Fibroblast of upper back skin (primary cell): ENCODE measurements at places on chromosomes 4 and X.
A peak's percentile ranks its signal among the peaks of the same experiment; 100 is the strongest.

GRCh38 chrX:123561439-123562215 lies 171.2 kb downstream of the THOC2 start:
- DNase-seq = no peak

DNA sequence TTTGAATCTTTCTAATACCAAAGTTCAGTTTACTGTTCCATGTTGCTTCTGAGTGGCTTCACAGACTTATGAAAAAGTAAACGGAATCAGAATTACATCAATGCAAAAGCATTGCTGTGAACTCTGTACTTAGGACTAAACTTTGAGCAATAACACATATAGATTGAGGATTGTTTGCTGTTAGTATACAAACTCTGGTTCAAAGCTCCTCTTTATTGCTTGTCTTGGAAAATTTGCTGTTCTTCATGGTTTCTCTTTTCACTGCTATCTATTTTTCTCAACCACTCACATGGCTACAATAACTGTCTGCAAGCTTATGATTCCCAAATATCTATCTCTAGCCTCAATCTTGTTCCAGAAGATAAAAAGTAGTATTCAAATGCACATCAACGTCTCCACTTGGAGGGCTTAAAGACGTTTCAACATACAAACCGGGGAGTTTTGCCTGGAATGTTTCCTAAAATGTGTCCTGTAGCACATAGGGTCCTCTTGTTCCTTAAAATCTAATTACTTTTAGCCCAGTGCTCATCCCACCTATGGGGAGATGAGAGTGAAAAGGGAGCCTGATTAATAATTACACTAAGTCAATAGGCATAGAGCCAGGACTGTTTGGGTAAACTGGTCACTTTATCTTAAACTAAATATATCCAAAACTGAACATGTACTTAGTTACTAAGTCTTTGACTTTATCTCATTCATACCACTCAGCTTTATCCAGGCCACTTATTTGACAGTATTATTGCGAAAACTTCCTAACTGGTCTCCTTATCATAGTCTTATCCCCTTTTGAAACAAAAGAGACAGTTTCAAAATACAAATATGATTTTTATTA lies 3.6 kb upstream of the AFP start:
- DNase-seq = no peak

DNA sequence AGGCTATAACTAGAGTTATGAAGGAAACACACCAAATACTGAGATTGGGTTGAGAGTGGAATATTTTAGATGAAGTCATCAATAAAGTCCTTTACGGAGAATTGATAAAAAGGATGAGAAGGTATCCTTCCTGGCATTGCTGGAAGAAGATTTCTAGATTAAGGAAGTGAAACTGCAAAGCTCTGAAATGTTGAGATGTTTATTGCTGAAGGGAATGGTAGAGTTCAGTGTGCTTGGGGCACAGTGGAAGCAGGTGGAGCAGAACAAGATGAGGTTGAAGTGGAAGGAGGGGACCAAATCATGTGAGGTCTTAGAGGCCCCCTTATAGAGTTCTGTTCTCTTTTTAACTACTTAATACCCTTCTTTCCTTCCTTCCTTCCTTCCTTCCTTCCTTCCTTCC lies 848.5 kb downstream of the RAB28 start:
- DNase-seq = no peak

DNA sequence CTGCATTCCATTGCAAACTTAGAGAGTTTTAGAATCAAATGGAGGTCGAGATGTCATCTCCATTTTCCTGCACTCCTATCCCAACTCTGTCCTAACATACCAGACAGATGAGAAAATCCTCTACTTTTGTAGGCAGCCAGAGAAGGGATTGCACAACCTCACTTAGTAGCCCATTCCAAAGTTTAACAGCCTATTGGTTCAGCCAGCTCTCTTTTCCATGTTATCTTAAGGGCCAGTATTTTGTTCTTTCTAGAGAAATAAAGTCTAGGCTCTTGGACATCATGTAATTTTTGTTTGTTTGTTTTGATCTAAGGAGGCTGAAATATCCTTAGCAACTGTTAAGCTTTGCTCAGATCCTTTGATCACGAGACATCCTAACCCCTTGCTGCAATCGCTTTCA lies 173.0 kb downstream of the COX18 start:
- DNase-seq = peak; percentile 89

GRCh38 chrX:46168254-46168653 lies 377.0 kb downstream of the ZNF674 start:
- no peak for DNase-seq

DNA sequence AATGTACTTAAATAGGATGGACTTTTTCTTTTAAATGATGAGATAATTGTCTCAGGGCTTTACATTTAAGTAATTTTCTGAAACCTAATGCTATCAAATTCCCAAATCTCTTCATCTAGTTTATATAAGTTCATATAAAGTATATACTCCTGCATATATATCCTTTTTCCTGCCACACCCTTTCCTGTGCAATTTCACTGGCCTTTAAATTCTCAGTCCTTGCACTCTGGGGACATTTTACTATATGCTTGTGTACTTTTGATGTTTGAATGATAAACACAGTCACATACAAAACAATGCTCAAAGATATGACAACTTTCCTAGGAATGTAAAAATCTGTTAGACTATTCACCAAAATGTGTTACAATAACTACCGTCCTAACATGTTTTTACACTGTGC lies 60.1 kb downstream of the NDST4 start:
- no peak for DNase-seq

DNA sequence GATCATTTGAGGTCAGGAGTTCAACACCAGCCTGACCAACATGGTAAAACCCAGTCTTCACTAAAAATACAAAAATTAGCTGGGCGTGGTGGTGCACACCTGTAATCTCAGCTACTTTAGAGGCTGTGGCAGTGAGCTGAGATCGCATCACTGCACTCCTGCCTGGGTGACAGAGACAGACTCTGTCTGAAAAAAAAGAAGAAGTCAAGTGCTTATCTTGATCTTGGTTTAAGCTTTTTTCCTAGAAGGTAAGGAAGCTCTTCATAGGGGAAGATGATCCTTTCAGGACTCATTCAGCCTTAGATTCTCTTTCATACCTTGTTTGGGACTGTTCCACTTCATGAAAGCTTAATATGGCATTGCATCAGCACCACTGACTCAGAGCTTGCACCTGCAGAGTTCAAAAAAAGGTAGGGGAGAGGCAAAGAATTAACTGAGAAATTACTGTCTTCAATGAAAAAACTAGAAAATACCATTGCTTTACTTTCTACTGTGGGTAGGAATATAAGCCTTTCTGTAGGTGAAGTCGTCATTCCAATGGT lies 70.8 kb upstream of the EPGN start:
- DNase-seq = no peak

DNA sequence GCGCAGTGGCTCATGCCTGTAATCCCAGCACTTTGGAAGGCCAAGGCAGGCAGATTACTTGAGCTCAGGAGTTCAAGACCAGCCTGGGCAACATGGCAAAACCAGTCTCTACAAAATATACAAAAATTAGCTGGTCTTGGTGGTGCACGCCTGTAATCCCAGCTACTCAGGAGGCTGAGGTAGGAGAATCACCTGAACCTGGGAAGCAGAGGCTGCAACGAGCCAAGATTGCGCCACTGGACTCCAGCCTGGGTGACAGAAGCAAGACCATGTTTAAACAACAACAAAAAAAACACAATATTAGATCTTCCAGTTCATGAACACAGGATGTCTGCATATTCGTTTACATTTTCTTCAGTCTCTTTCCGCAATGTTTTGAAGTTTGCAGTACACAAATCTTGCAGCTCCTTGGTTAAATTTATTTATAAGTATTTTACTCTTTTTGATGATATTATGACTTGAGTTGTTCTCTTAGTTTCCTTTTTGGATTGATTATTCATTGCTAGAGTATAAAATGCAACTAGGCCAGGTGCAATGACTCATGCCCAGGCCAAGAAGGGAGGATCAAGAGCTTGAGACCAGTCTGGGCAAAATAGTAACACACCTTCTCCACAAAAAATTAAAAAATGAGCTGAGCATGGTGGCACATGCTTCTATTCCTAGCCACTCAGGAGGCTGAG lies 30.4 kb upstream of the ABCG2 start:
- no peak for DNase-seq

DNA sequence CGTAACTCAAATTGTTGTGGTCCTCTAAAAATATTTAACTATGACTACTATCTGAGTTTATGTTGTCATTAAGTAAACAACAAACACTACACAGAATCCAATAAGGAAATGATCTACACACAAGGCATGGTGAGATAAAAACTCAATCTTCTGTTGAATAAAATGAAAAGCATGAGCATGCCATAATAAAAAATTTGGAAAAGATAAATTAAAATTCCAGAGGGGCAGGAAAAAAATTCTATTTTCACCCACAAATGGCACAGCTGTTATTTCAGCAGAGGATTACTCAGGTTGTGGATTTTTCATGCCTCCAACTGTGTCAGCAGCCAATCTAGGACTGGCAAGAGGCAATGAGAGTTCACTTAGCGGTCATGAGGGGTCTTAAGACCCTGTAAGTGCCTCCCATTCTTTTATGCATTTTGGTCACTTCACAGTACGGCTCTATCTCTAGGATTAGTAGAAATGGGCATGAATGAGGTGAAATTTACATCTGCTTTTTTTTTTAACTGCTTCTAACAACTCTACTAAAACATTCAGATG lies 639.8 kb upstream of the DIPK2B start:
- no peak for DNase-seq

- DNase-seq = peak; percentile 63
These were observed 14.8 kb downstream of the FAM9B start for GRCh38 chrX:9019151-9019550.
